ENCODE measurements at places on chromosomes 12 and 14.

DNA sequence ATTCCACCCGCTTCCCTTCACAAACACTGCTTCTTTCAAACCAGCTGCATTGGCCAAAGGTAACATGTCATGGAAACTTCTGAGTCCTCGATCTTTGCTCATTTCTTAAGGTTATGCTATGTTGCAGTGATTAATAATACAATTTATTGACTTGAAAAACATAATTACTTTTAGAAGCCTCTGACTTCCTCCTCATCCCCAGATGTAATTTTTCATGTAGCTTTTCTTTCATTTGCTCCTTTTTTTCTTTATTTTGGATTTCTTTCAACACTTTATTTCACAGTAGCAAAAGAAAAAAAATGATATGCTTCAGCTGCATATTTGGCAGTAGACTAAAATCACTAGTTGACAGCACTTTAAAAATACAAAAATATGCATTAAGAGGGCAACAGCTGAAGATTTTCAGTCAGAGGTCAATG is 116.2 kb downstream of the LRRIQ1 start:
- no peak for DNase-seq

DNA sequence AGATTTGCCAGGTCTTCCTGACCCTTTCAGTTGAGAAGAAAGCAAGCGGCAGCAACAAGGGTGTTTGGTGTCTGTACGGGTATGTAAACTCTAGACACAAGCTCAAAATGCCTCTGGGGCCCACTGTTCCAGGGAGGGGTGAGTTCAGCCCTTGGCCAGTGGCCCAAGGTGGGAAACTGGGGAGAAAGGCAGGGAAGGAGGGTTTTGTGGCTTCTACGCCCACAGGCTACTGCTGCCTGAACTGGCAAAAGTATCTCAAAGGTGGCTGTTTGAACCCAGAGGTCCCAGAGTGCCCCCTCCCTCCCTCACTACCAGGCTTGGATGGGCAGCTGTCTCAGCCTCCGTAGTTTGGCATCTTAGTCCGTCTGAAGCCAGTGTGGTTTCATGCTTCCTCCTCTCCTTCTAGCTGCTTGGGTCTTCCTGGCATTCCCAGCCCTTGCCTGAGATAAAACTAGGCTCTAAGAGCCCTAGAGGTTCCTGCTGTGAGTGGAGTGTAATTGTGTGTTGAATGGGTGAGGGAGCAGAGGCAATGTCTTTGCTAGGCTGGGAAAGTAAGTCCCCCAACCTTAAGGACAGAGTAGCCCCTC is 5.5 kb downstream of the HOXC5 start:
- no peak for DNase-seq

DNA sequence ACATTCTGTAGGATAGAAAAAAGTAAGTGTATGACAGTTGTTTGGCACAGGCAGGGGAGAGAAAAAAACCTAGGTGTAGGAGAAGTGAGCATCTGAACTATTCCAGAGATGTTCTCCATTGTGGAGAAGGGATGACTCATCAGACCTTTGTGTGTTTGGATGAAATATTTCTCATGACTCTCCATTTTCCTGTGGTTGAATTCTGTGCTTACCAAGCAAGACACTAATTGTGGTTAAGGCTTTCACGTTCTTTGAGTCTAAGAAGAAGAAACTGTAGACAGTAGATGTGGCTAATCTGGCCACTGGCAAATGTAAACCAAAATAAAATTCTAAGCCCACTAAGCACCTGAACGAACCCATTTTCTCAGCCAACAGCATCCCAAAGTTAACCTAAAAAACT is 107.9 kb upstream of the GZMB start:
- DNase-seq = no peak

DNA sequence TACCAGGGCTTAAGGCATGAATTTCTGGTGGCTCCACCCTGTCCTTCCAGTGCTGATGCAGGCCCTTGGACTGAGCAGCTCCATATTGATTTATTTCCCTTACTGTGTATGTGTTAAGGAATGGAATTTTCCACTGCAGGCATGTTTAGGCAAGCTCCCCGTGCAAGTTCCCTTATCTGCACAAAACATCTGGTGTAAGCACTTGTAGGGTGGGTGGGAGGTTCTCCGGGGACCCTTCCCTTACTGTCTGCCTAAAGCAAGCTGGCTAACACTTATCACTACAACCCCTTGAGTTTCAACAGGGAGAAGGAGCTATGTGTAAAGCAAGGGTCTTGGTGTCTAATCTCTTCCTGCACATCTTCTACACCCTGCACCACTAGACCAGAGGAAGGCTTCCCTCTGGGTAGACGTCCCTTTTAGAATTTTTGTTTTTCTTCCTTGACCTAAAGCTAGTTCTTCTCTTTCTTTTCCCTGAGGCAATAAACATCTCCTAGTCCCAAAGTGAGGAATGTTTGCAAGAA is 22.0 kb upstream of the DRAM1 start:
- DNase-seq = no peak

- no peak for DNase-seq
These were observed 390.7 kb downstream of the APAF1 start for GRCh38 chr12:99035803-99036202.

- no peak for DNase-seq
These were observed 357.1 kb downstream of the BCL11B start for GRCh38 chr14:98914942-98915341.

DNA sequence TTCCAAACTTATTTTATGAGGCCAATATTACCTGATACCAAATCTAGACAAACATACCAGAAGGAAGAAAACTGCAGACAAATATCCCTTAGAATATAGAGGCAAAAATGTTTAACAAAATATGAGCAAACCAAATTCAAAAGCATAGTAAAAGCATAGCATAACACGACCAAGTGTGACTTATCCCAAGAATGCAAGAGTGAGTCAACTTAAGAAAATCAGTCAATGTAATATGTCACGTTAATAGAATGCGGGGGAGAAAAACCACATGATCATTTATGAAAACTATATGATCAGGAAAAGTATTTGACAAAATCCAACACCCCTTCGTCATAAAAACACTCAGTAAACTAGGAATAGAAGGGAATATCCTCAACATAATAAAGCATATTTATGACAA is 217.3 kb downstream of the ADGRD1 start:
- DNase-seq = no peak

GRCh38 chr14:53948205-53948884 is 8.3 kb downstream of the BMP4 start:
- no peak for DNase-seq

GRCh38 chr14:93804654-93805053 is 16.4 kb upstream of the PRIMA1 start:
- no peak for DNase-seq

GRCh38 chr14:22420598-22421186 is 168.3 kb downstream of the DAD1 start:
- DNase-seq = no peak

DNA sequence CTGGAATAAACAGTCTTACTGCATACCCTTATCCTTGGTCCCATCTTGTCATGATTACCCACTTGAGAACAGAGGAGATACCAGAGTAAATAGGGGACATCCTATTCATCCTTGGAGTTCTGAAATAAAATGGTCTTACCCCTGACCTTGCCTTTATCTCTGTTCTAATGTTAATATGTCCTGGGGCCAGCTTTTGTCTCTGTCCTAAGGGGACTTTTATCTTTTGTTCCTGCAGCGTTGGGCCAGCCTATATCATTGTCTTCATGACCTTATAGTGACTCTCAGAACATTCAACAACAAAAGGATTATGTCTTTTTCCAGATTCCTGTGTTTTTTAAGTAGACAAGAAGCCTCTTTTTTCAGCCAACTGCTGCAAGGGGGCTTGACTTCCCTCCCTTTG is 1057.5 kb downstream of the LRFN5 start:
- no peak for DNase-seq

GRCh38 chr12:53219956-53220693 is 11.9 kb downstream of the RARG start:
- peak; percentile 53 for DNase-seq

DNA sequence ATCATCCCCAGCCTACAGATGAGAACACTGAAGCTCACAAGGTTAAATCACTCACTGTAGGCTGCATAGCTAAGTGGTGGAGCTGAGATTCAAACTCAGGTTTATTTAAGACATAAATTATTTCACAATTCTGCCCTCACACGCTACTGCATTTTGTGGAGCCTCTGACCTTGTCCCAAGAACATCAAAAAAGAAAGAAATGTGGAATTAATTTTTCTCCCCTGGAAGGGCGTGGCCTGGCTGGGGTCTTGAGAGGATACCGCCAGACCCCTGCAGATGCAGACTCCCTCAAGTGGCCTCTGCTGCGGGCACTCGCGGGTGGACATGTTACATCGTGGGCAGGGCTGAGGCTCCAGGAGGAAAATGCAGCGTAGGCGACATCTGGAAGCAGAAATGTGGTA is 40.6 kb downstream of the LTBP2 start:
- no peak for DNase-seq

- DNase-seq = no peak
These were observed 24.2 kb downstream of the ISCA2 start for GRCh38 chr14:74517731-74518130.

- no peak for DNase-seq
These were observed 41.1 kb downstream of the TMEM63C start for GRCh38 chr14:77222546-77223225.

All from stimulated activated CD4-positive, alpha-beta T cell treated with anti-CD3 and anti-CD28 coated beads, Interleukin-12 subunit alpha, Interleukin-12 subunit beta, amount 100 ng/mL, for 48 hours (primary cell).